ENCODE measurements at places on chromosomes 1 and 21.

- DNase-seq = no peak
These were observed 144.9 kb upstream of the C1orf174 start for GRCh38 chr1:4044967-4045366.

DNA sequence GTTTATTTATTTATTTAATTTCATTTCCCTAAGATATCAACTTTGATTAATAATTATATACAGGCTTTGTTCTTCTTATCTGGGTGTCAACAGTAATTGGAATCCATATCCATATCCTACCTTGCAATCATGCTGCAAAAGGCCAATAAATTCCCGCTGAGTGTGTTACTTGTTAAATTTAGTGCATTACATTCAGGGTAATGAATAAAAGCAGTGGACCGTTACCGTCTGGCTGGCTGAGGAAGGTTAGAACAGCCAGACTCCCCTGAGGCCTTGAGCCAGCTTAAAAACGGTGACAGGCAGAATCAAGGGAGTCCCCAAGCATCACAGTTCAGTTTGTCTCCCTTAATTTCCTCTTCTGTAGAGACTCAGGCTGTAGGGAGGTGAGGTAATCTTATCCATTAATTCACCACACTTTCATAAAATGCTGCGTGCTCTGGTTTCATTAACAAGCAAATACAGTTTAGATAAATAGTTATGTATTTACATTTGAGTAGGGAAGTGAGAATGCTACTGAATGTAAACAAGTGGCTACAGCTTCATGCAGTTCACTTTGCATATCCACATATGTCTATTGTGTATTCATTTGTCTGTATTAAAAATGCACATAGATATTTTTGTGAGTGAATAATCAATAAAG is 888.2 kb upstream of the CXADR start:
- no peak for DNase-seq

GRCh38 chr1:241639623-241640148 is 483 bp downstream of the CHML start:
- peak; percentile 10 for DNase-seq

DNA sequence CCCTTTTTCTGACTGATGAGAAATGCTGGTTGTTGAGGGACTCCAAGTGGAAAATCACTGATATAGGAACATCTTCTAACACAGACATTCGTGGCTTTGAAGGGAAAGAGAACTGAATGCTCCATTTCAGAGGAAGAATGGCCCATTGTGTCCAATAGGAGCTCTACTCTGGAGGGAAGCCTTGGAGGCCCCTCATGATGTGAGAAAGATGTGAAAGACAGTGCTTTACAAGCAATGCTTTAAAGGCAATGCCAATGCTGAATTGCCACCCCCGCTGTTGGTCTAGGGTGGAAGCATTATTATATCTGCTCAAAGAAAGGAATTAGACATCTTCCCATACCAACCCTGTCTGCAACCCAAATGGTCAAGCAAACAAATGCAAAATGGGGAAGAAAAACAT is 13.7 kb downstream of the NMNAT2 start:
- DNase-seq = no peak

GRCh38 chr1:75305061-75305460 is 170.9 kb downstream of the LHX8 start:
- DNase-seq = no peak

DNA sequence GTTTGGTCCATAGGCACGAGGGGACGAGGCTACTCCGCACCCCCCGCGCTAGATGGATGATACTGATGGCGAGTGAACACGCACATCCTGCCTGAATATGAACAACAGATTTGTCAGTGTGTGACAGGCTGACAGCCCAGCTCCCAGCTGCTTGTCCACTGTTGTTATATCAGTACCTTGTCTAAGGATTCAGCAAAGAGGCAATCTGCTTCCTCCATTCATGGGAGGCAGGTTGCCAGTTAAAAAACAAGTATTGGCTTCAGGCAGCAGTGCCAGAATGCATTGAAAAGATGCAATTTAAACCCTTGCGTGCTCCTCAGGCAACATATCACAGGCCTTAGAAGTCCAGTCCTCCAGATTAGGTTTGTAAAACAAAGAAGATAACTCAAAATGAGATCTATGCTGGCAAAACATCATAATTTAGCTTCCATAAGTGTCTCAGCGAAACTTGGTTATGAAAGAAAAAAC is 223.3 kb downstream of the GPATCH2 start:
- no peak for DNase-seq
